Lower lobe of right lung (tissue), 2 donors: ENCODE measurements at places on chromosomes 1 and 21. TPM values are rescaled to one million over a fixed set of nuclear protein-coding genes. Genes with fewer than 3 reads are reported as not detected.

DNA sequence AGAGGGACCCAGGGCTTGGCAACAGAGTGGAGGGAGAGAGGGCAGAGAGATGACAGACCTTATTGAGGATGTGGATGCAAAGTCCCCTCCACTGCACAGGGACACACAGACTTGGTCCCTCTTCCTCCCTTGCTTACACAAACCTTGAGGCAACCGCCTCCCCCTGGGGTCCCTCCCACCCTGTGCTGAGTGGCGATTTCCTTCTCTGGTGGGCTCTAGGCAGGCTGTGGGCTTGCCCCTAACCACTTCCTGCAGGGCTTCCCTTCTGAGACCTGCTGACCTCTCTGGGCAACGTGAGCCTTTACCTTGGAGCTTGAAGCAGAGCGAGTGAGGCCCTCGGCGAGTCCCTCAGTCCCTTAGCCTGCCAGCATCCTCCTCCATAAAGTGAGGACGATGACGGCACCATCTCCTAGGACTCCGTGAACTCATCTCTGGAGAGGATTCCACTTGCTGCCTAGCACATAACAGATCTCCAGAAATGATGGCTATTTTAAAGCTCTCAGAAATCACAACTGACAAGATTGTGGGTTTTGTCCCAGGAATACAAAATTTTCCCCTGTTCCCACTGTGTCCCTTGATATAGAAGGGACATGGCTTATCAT lies 25.0 kb downstream of the KIAA1614 start:
- DNase-seq = no peak
- H3K4me1 ChIP-seq = no peaks in the 10 kb centered on the region
- H3K36me3 ChIP-seq = peaks cover 29% of the 10 kb centered on the region
- no peak overlapping the region for H3K4me3 ChIP-seq
- H3K27me3 ChIP-seq = no peaks in the 10 kb centered on the region

The TMEM269 gene
- total RNA-seq = not detected

- H3K27ac ChIP-seq = no peak overlapping the region
- H3K36me3 ChIP-seq = peaks cover 17% of the 10 kb centered on the region
- no peak overlapping the region for H3K4me3 ChIP-seq
- H3K27me3 ChIP-seq = no peaks in the 10 kb centered on the region
Measured at GRCh38 chr1:221699577-221699976, 42.3 kb downstream of the DUSP10 start.

DNA sequence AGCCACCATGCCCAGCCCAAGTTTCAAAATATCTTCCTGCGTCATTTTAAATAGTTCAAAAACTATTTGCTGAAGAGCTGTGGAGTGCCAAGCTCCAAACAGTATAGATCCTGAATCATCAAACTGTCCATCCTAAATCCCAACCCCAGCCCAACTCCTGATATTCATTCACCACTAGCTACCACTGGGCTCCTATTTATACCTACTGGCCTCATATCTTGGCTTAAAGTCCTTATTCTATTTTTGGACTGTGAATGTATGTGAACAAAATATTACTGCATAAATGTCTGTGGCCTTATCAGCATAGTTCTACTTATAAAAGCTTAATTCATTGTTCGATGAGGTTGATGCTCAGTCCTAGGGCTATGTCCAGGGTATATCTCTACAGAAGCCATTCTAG lies 5.2 kb upstream of the SCAMP3 start:
- H3K27ac ChIP-seq = no peak overlapping the region
- no peak for DNase-seq
- H3K27me3 ChIP-seq = no peaks in the 10 kb centered on the region
- H3K36me3 ChIP-seq = peaks cover 92% of the 10 kb centered on the region

The XCL2 gene
- total RNA-seq = 2.0 TPM

GRCh38 chr21:34333121-34333739 lies 30.6 kb upstream of the KCNE2 start:
- no peak overlapping the region for H3K4me3 ChIP-seq
- no peaks in the 10 kb centered on the region for H3K27me3 ChIP-seq
- H3K4me1 ChIP-seq = no peaks in the 10 kb centered on the region
- H3K36me3 ChIP-seq = no peaks in the 10 kb centered on the region
- no peak for DNase-seq

The SPRR2F gene
- not detected for total RNA-seq

The HORMAD1 gene
- 2.7 TPM for total RNA-seq

GRCh38 chr1:33221385-33221758 lies 34.9 kb upstream of the ZNF362 start:
- no peak overlapping the region for H3K27ac ChIP-seq
- DNase-seq = no peak
- H3K4me3 ChIP-seq = no peak overlapping the region

DNA sequence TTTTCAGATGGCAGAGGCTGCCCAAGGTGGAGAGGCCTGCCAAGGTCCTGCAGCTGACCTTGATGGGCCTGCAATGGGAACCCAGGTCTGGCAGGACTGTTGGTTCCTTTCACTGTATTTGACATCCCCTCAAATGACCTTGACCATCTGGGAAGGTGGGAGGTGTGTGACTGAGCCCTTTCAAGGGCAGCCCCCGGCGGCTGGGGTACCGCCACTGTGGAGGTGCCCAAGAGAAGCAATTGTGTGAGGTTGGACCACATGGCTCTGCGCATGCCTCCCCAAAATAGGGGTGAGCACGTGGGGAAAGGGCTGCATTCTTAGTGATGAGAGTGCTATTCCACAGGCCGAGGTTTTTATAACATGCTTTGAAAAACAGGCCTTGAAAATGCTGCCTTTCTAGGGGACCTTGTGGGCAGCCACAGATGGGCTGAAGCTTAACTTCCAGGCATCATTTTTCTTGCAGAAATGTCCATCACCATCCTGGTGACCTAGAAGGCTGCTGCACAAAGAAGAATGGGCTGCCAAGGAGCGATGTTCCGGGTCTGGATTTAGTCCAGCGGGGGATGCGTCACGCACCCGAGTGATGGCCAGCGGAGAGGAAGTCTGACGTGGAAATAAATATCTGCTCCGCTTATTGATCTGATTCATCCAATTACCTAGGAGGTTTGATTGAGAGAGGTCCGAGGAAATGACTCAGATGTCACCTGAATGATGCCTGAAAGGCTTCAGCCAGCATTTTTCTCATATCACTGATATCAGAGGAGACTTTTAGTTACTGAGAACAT lies 16.5 kb upstream of the UTS2 start:
- no peak overlapping the region for H3K27ac ChIP-seq
- H3K36me3 ChIP-seq = no peaks in the 10 kb centered on the region
- H3K4me1 ChIP-seq = no peaks in the 10 kb centered on the region
- DNase-seq = no peak
- no peak overlapping the region for H3K4me3 ChIP-seq

DNA sequence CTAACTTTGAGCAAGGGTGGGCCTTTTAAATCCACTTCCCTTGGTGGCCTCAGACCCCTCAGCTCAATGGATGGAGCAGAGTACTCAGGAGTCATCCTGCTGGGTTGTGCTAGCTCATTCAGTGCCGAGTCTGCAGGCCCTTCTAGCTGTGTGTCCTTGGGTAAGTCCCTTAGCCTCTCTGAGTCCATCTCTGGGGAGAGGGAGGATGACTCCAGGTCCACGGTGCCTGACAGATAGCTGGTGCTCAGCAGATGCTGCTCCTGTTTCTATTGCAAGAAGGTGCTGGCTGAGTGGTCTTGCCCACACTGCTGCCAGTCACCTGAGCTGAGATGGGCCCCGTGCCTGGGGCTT lies 11.0 kb downstream of the LDLRAP1 start:
- no peak overlapping the region for H3K4me3 ChIP-seq
- H3K4me1 ChIP-seq = peaks cover 83% of the 10 kb centered on the region
- H3K27me3 ChIP-seq = no peaks in the 10 kb centered on the region
- DNase-seq = peak; percentile 32

GRCh38 chr1:3292868-3293562 lies 161.4 kb upstream of the ARHGEF16 start:
- no peaks in the 10 kb centered on the region for H3K36me3 ChIP-seq
- no peaks in the 10 kb centered on the region for H3K4me1 ChIP-seq
- H3K27me3 ChIP-seq = no peaks in the 10 kb centered on the region
- H3K4me3 ChIP-seq = no peak overlapping the region

The CDK18 gene
- 36.6 TPM for total RNA-seq

GRCh38 chr21:19276665-19277064 lies 873.1 kb upstream of the TMPRSS15 start:
- no peak for DNase-seq
- no peak overlapping the region for H3K4me3 ChIP-seq
- H3K27me3 ChIP-seq = no peaks in the 10 kb centered on the region

The TRIM46 gene
- 0.35 TPM for total RNA-seq

DNA sequence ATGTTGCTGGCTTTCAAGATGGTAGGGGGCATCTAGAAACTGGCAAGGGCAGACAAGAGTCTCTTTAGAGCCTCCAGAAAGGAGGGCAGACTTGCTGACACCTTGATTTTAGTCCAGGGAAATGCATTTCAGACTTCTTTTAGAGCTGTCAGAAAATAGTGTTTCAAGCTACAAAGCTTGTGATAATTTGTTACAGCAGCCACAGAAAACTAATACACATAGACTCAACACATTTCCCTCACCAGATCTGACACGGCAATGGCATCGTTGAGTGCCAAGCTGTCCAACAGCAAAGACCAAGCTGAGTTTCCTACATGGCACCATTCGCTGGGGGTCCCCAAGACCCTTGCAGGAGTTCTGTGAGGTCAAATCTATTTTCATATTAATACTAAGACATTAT lies 62.0 kb downstream of the SLC9A1 start:
- no peaks in the 10 kb centered on the region for H3K36me3 ChIP-seq
- no peak for DNase-seq
- no peaks in the 10 kb centered on the region for H3K27me3 ChIP-seq
- H3K4me3 ChIP-seq = no peak overlapping the region

The GPR25 gene
- 0.62 TPM for total RNA-seq

DNA sequence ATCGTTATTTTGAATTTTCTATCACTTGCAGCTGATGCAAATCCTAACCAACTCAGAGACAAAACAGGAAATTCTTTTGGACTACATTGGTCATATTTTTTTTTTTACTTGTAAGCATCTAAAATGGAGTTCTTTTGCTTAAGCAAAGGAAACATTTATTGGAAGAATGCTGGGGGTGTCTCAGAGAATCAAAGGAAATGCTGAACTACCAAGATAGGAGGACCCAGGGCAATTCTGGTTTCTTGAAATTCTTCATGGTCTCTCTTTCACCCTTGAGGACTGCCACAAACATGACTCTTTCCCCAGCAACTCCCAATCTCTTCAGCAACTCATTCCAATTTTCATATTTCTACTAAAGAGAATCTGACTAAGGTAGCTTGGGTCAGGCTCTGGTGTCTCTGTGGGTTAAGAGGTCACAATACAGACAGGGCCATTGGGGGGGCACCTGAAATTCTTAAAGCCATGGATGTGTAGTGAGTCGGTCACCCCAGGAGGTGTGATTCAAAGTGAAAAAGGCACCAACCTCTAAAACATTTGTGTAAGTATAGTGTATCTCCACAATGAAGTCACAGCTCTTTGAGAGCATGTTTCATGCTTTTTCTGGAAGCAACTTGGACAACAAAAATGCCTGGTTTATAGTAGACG lies 171.1 kb upstream of the FGGY start:
- H3K4me1 ChIP-seq = no peaks in the 10 kb centered on the region
- no peak overlapping the region for H3K4me3 ChIP-seq
- no peaks in the 10 kb centered on the region for H3K36me3 ChIP-seq
- H3K27me3 ChIP-seq = no peaks in the 10 kb centered on the region

The OVAAL gene
- not detected for total RNA-seq

- H3K27me3 ChIP-seq = no peaks in the 10 kb centered on the region
- no peaks in the 10 kb centered on the region for H3K36me3 ChIP-seq
- no peak overlapping the region for H3K27ac ChIP-seq
- no peaks in the 10 kb centered on the region for H3K4me1 ChIP-seq
Measured at GRCh38 chr1:211548321-211549091, 30.5 kb downstream of the SLC30A1 start.
